ENCODE measurements at places on chromosomes 5 and 9.

DNA sequence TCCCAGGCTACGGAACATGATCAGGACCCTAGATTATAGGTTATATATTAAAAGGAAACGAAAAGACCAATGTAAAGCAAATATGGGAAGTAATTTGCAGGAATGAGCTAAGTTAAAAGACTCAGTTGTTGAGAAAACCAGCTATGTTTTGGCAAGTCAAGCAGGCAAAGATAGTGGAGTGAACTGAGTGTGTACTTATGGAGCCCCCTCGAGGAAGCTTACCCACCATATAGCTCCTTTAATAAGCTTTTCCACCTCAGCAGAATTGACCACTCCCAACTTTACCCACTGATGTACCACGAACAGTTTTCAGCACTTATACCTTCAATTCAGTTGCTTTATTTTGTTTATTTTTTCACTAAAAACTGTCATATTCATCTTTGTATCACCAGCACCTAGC is 57.3 kb upstream of the PJA2 start:
- no peak for DNase-seq

GRCh38 chr9:69134412-69134811 is 39.7 kb upstream of the TJP2 start:
- no peak for DNase-seq

DNA sequence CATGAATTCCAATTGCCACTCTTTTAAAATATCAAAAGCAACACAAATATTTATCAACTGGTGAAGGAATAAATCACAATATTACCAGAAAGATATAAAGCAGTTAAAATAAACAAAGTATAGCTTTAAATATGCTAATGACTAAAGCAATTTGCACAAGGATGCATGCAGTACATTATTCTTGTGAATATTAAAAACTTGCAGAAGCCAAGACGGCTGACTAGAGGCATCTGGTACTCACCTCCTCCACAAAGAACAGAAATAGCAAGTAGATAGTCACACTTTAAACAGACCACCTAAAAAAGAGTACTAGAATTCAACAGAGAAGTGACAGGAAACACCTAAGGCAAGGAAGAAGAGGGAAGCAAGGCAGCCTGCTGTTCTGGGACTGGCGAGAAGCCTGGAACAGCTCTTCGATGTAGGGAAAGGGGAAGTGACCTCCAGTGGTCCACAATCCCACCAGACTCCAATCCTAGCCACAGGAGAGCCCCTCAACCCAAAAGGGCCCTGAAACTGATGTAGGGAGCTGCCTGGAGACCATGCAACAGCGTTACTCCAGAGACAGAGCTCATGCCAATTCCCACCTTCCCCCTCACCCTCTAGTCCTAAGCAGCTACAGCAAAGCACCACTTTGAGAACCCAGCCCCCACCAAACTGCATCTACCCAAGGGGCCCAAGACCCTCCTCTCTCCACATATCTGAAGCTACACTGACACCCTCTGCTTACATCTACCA is 86.3 kb downstream of the LPAR1 start:
- no peak for DNase-seq

DNA sequence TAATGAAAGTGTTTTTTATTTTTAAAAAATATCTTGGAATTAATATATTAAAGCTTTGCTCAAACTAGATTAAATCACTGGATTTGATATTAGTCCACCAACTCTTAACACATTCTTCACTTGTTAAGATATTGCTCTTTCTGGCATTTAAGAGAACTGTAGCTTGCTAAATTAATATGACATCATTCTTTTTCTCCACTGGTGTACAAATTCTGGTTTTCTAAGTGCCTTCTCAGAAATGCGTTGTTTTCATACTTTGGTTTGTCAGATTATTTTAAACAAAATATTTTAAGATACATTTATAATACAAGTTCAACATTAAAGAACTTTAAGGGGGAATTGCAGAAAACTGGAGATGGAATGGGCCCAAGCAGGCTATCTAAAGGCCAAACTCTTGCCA is 87.6 kb upstream of the IFNE start:
- no peak for DNase-seq

GRCh38 chr9:134526584-134527477 is 114.8 kb upstream of the COL5A1 start:
- no peak for DNase-seq

GRCh38 chr5:134943547-134943946 is 24.2 kb upstream of the CATSPER3 start:
- no peak for DNase-seq
